ENCODE measurements at places on chromosomes 5 and 9.

DNA sequence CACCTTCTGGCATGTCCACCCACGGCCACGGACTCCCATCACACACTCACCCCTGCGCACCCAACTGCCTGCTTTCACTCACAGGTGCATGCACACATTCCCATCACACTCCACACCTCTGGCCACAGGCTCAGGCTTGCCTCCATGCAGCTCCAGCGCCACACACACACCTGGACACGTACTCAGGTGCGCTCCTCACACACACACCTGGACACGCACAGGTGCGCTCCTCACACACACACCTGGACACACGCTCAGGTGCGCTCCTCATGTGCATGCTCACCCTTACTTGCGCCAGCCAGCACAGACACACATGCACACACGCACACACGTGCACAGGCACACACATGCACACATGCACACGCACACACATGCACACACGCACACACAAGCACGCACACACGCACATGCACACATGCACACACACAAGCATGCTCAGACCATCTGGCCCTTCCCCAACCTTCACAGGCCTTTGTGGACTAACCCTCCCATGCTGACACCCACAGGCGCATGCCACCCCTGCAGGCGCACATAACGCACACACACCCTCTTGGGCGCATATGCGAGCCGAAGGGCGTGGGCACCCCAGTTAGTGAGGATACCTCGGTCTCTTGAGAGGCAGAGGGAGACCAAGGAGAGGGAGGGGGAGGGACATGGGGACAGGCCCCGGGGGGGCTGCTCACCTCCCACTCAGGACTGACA is 8.3 kb downstream of the GRIN1 start:
- DNase-seq, result no peak

- no peak for DNase-seq
Observed at GRCh38 chr5:74040811-74041491, 415.0 kb downstream of the ARHGEF28 start.

GRCh38 chr5:1111241-1111726 is 579 bp downstream of the SLC12A7 start:
- peak; percentile 93 for DNase-seq

DNA sequence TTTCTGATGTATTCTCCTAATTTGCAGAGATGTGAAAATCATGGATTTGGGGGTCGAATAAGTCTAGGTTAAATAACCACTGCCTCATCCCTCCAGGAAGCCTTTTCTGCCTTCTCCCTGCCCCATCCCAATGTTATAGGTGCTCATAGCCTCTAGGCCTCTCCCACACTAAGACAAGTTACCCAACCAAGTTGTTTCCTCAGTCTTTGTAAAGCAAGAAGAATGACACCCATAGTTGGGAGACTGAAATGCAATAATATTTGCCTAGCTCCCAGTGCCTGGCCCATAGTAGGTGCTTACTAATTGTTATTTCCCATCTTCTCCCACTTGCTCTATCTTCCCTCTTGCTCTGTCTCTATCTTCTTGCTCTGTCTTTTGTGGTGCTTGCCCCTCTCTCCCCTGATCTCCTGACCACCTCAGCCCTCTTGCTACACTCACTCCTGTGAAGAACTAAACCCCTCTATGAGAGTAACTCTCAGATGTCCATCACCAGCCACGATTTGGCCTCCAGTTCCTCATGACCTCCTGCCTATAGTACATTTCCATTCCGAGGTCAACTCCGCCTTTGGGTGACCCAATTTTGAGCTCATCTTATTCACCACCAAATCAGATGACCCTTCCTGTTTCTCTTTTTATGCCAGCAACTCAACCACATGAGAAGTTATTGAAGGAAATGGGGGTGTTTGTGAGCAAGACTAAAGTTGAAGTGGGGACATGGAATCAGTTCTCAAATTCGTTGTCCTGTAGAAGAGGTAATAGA is 7.0 kb downstream of the AFAP1L1 start:
- DNase-seq, result no peak

DNA sequence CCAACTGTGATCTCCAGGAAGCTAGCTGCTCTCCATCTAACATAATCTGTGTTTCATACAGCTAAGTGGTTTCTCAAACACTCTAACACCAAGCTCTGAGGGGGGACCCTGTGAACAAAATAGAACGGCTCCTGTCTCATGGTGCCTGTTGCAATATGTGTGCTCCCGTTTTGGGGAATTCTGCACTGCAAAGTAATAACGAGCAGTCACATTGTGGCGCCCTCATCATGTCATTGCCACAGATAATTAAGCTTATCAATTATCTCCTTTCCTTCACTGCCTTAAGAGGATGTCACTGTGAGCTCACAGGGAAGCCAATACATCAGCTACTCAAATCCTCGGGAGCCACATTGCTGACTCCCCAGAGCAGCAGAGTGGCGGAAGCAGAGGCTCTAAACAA is 416.2 kb downstream of the SPOCK1 start:
- DNase-seq, result no peak

DNA sequence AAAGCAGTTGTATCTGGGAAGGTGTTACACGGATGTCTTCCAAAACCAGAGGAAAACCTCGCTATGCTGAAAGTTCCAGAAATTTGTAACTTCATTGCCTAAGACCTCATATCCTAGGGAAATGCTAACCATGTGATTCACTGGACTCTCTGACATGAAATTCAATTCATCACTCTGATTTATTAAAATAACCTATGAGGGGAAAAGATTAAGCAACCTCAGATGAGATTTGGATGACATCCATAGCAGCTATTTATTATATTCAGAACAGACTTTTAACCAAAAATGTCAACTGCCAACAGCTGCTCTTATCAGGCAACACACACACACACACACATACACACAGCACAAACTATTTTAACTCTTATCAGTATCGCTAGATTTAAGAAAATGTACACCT is 1006.4 kb upstream of the CTNND2 start:
- DNase-seq, result no peak

- no peak for DNase-seq
Observed at GRCh38 chr5:62100201-62100600, 205.8 kb upstream of the KIF2A start.

- no peak for DNase-seq
Observed at GRCh38 chr9:96009690-96010472, 134.4 kb downstream of the ERCC6L2 start.

DNA sequence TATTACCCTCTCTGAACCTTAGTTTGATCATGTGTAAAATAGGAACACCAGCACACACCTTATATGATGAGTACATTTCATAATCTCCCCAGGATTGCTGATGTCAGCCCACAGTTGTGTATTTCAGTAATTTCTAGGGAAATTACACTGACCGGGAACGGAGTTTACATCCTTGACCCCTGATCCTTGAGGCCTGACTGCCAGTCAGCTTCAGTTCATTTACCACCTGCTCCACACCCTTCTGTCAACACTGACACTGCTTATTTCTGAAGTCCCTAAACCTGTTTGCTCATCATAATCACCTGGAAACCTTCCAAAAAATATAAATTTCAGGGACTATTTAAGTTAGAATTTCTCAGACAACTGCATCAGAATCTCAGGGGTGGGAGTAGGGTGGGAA is 55.3 kb downstream of the ZNF622 start:
- DNase-seq, result no peak

GRCh38 chr9:91714874-91715615 is 235.0 kb downstream of the ROR2 start:
- DNase-seq, result no peak
